Activated CD4-positive, alpha-beta T cell treated with anti-CD3 and anti-CD28 coated beads, Interleukin-2, amount 10 ng/mL, durations not matched to agents 24 days and 14 days (primary cell): ENCODE measurements at places on chromosomes 16 and 17. TPM values are rescaled to one million over a fixed set of nuclear protein-coding genes. Genes with fewer than 3 reads are reported as not detected.

DNA sequence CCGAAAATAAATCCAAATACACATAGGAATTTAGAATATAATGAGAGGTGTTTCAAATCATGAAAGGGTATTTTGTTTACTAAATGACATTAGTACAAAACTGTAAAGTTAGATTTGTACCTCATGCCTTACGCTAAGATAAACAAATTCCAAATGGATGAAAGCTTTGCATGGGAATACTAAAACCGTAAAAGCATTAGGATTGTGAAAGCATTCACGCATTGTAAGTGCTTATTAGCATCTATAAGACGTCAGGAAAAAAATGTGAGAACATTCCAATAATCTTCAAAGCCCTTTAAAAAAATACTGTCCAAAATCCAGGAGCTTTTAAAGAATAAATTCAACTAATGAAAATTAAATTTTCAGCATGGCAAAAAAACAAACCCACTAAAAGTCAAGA lies 24.8 kb upstream of the ALOX15 start:
- no peak for DNase-seq

DNA sequence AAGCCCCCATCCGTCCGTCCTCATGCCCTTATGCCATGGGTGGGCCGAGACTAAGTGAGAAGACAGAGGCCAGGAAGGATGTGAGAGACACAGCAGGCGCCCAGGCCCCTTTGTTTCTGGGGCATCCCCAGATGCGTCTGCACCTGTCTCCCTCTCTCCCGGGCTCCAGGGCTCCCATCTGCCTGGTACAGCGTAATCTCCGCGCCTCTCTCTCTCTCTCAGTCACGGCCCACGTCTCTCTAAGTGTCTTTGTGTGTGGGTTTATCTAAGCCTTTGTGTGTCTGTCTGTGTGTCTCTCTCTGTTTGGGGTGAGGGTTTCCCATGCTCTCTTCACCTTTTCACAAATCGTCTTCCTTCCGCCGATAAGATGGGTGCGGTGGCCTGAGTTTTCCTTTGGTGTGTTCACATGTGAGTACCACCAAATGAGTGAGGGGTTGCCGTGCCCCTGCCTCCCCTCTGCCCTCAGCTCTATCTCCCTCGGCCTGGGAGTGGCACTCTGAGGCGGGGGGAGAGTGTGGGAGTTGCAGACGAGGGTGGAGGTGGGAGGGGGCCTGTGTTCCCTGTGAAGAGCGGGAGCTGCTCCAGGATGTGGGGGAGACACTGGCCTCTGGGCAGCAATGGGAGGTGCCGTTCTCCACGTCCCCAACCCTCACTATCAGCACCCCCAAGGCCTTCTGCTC lies 25.8 kb upstream of the ABCC3 start:
- DNase-seq = no peak

The NDRG4 gene
- 1.7 TPM in 2 replicates for total RNA-seq

DNA sequence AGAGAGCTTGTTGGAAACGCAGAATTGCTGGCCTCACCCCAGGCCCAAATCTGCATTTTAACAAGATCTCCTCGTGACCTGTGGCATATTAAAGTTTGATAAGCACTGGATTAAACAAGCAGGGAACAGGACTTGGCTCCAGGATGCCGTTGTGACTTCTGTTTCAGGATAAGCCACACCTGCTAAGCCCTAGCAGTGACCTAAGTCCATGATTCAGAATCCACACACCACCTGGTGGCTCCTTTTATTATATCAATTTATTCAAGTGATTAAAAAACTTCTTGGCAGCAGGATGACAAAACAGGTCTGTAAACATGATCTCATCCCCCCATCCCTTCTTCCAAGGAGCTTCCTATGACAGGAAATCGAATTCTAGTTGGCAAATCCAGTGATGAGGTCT lies 9.1 kb downstream of the NAGPA start:
- no peak for DNase-seq

DNA sequence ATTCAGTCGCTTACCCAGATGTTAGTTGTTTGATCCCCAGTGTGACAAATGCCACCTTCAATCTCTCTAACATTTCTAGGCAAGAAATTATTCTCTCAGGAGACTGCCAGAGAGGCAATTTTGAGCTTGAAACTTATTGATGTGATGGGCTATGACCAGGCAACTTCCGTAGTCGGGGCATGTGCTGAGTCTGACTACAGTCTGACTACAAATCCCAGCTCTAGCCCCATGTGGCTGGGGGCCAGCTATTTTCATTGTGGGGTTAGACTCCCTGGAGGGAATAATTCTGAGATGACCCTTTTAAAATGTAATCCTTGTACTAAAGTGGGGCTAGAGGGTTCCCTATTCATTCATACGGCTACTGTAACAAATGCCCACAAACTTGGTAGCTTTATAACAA lies 65.9 kb downstream of the RBFOX1 start:
- no peak for DNase-seq

- DNase-seq = peak; percentile 60
Measured at GRCh38 chr16:88320947-88321634, 61.7 kb upstream of the ZNF469 start.

The EVI2A gene
- total RNA-seq = 30.4 and 31.5 TPM in 2 replicates

GRCh38 chr17:77390870-77391269 lies 250.1 kb downstream of the SEC14L1 start:
- no peak for DNase-seq

DNA sequence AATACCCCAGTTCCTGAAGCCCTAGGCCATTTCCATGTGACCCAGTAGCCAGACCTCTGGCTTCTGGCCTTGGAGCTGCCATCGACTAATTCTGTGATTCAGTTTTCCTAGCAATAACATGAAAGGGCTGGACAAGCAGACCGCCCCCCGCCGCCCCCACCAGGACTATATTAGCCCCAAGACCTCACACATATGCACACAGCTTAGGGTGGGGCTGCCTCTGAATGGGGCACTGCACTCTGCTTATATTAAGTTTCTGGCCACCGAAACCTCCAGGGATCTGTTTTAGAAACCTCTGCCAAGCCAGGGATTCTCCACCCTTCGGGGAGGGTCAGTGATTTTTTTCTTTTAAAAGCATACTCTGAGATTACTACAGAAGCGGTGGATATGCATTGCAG lies 2.3 kb downstream of the RAB11FIP4 start:
- DNase-seq = no peak

The TOP2A gene
- total RNA-seq = 189 and 194 TPM in 2 replicates

The TXNL4B gene
- total RNA-seq = 23.4 and 23.7 TPM in 2 replicates

DNA sequence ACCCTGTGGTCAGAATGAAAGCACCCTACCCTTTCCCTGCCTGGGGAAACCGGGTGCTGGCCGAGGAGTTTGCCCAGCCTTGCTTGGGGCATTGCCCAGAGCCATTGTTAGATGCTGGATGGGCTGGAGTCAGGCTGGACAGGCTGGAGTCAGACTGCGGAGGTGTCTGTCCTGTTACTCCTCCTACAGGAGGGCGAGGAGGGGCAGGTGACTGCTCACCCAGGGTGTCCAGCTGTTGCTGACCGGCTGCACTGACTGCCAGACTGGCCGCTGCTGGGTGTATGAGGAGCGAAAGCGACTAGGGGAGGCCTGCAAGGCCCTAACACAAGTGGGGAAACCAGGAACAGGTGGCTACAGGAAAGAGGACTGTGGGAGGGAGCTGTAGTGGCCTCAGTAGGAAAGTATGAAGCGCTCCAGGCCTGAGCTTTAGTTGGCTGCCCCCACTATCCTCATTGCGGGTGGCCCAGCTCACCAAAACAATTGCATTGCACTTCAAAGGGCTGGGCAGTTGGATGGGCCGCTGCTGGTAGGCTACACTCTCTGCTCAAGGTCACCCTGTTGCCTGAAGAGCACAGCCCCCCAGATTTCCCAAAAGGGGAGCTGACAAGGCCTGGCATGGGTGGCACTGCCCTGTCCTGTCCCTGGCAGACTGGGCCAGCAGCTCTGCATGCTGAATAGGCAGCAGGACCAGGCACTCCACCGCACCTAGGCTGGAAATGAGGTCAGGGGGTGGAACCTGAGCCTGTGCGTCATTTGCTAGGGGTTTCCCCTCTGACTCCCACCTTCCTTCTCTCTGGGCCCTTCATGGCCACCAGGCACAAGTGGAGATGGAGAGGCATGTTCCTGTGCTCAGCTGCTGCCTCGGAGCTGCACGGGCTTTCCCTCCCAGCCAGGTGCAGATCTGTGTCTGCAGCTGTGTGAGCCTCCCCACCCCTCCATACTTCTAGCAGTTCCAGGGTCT lies 18.4 kb downstream of the LDHD start:
- peak; percentile 90 for DNase-seq

The NPIPA3 gene
- 1.4 and 3.3 TPM in 2 replicates for total RNA-seq

The SULT1A4 gene
- total RNA-seq = 2.7 and 3.1 TPM in 2 replicates

GRCh38 chr16:67731753-67732095 lies 12.6 kb upstream of the GFOD2 start:
- no peak for DNase-seq

The WNT9B gene
- total RNA-seq = not detected in 2 replicates

DNA sequence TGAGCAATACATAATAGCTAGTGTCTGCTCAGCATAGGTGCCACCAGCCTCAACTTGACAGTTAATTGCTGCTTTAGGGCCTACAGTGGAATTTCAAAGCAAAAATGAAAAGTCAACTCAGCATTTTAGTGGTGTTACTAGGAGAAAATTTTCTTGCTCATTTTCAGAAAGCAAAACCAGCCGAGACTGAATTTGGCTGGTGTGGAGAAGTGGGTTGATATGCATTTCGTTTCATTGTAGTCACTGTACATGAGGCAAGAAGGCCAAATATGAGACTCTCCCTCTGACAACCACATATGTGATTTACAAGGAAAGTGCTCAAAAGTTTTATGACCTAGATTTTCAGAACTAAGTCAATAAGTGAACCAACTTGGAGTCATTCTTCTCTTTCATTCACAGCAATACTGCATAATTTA lies 54.0 kb downstream of the DUSP14 start:
- no peak for DNase-seq

DNA sequence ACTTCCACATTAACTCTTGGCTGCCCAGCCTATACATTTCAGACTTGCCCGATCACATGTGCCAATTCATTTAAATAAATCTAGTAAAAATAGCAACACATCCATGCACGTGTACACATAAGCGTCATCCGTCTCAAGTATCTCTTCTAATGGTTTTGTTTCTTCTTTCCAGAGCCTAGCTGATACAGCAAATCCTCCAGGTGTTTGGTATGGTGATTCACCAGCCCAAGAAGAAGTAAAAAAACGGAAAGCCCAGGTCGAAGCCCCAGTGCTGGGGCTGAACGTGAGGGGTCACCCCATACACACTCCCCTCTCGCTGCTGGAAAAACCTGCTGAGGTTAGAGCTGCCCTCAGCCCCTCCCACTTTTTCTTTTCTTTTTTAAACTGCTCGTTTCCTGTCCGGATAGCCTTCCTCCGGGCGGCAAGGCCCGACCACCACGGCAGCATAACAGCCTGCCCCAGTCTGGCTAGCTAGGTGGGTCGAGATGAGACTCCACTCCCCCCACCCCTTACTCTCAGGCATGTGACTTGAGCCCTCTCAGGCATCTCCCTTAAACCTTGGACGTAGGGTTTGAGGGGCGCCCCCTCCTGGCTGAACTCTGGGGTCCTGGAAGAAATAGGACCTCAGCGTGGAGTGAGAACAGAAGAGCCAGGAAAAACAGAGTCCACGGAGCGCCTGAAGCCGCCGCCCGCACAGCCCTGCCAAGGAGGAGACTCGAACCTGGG lies 13.9 kb upstream of the OR1F1 start:
- peak; percentile 67 for DNase-seq

The TBC1D28 gene
- total RNA-seq = not detected in 2 replicates

DNA sequence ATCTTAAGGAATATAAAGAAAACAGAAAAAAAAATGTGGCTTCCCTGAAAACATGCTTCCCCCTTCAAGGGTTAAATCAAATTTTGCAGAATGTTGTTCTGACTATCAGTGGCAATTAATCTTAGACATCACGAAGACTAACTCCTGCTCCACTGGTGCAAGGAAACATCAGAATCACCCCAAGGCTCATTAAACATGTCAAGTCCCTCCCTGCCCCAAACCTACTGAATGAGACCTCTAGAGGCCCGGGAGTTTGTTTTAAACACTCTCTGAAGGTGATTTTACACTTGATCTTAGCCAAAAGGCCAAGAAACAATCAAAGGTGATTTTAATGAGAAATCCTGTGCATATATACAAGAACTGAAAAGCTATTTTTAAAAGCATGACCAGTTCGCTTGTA lies 18.3 kb downstream of the PSME3IP1 start:
- DNase-seq = no peak

GRCh38 chr17:5707482-5707881 lies 123.2 kb upstream of the NLRP1 start:
- no peak for DNase-seq

DNA sequence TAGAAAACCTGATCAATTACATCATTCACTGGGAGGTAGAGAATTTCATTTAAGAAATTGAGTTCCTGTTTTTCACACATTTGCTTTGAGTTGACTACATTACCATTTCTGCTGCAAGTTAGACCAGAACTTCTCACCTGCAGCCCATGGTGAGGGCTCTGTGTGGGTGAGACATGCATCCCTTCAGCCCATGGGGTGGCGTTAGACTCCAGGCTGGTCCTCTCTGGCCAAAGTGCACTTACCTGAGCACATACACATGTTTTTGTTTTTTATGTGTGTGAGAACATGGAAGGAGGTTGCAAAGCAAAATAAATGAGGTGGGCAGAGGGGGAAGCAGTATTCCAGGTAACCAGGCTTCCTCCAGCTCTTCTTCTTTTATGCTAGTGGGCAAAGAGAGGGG lies 470.2 kb downstream of the PMP22 start:
- DNase-seq = no peak

The LYRM1 gene
- 20.9 and 26.5 TPM in 2 replicates for total RNA-seq

- no peak for DNase-seq
Measured at GRCh38 chr16:30025156-30025555, 2.2 kb downstream of the C16orf92 start.

GRCh38 chr17:8186446-8186786 lies 3.6 kb downstream of the BORCS6 start:
- DNase-seq = no peak

The ADAM11 gene
- 0.12 TPM in 2 replicates for total RNA-seq

GRCh38 chr17:80970044-80970761 lies 21.4 kb upstream of the CHMP6 start:
- peak; percentile 81 for DNase-seq

DNA sequence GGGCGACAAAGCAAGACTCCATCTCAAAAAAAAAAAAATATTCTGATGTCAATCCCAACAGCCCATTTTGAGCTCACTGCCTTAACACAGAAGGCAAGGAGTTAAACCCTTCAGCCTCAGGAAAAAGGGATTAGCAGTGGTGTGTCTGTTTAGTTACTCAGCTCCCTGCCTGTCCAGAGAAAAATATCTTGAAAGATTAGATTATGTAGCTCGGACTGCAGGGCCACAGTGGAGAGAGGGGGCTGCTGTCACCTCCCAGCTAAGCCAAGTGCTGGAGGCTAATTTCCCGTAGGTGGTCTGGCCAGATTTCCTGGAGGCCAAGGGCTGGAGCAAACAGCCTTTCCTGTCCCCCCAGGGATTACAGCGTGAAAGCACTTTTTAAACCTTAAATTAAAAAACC lies 50.3 kb downstream of the C16orf95 start:
- no peak for DNase-seq

GRCh38 chr16:61858988-61859387 lies 177.2 kb downstream of the CDH8 start:
- no peak for DNase-seq
